Fibroblast of villous mesenchyme (primary cell): ENCODE measurements at places on chromosomes 5 and 9. TPM values are rescaled to one million over a fixed set of nuclear protein-coding genes. Genes with fewer than 3 reads are reported as not detected.
A peak's percentile ranks its signal among the peaks of the same experiment; 100 is the strongest.

- DNase-seq: no peak
Observed at GRCh38 chr9:34503406-34503805, 19.4 kb downstream of the ENHO start.

DNA sequence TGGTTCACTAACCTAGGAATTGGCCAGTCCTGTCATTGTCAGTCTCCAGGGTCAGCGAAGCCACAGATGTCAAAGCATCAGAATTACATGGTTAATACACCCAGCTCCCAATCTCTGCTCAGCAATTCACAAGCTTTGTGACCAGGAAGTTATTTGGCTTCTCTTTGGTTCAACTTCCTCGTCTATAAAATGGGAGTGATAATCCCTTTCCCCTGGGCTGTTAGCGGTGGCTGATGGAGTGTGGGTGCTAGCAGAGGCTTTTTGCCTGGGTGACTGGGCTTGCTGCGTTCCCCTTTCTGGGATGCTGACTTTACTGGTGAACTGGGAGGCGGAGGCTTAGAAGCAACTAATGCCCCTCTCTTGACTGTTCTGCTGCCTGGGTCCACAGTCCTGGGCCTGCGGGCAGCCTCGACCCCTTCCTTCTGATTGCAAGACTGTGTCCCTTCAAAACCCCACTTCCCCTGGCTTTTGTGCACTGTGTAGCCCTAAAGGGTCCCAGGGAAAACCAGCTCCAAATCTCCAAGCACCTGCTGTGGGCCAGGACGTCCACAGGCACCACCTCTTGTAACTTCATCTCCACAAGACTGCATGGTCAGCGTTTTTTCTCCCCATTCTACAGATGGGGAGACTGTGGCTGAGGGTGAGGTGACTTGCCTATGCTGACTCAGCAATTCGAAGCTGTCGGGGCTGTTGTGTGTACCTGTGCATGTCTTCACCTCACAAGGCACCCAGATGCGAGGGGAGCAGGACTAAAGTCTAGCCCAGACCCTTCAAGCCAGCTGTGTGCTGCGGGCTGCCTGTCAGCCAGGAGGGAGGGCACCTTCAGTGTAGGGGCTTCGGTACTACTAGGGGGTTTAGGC lies 45.2 kb upstream of the NEURL1B start:
- DNase-seq: no peak

NR3C1 gene
- 44.8 and 55.7 TPM in 2 replicates for total RNA-seq

- DNase-seq: peak; percentile 61
Observed at GRCh38 chr5:17218353-17219005, 1.0 kb downstream of the BASP1 start.

CFAP90 gene
- total RNA-seq: not detected in 2 replicates

PHF24 gene
- not detected in 2 replicates for total RNA-seq

- DNase-seq: peak; percentile 16
Observed at GRCh38 chr9:95980262-95981125, 105.0 kb downstream of the ERCC6L2 start.

DNA sequence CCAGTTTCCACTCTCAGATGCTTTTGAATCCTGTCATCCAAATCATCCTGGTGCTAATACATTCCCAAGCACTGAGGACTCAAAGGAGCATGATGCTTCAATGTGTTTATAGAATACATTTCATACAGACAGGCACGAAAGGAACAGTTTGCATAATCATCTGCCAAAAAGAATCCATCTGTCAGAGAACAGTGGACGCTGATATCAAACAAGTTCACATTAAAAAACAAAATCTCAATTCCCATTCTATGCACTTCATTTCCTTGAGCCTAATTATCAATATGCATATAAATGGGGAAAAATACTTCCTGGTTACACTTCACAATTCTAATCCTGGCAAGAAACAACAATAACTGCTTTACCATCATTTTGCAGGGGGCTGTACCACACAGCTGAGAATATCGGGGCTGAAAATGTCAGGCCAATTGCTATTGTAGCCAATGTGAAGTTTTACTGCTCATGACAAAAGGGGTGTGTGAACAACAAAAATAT lies 125.5 kb upstream of the FAM174A start:
- DNase-seq: no peak
